Adrenal gland (tissue), 19 donors: ENCODE measurements at places on chromosomes 2 and 18.
A peak's percentile ranks its signal among the peaks of the same experiment; 100 is the strongest.

DNA sequence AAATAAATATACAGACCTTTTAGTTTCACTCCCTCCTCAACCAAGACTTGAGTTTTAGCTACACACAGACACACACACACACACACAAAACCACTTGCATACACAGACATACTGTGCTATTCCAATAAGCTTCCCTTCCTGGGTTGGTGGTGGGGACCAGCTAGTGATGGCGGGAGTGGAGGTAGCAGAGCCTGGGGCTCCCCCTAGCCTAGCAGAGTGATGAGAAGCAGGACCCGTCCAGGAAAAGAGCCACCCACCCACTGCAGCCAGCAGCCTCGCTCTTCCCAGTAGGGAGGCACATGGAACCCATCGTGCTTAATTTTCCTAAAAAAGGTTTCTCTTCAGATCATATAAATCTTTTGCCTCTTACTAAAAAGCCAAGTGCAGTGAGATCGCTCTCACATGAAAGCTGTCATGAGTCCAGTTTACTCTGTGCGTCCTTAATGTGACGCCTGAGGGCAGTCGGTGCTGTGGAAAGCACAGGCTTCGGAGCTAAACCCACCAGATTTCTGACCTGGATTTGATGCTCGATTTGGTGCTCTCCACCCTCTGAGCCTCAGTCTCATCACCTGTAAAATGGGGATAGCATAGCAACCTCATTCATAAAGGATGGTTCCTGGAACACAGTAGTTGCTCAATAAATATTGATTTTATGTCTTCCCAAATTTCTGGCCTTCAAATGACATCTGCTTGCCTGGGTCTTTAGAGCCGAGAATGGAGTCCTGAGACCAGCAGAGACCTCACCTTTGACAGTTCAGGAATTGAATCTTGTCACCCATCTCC lies 60.1 kb upstream of the YWHAQ start:
- DNase-seq = no peak

DNA sequence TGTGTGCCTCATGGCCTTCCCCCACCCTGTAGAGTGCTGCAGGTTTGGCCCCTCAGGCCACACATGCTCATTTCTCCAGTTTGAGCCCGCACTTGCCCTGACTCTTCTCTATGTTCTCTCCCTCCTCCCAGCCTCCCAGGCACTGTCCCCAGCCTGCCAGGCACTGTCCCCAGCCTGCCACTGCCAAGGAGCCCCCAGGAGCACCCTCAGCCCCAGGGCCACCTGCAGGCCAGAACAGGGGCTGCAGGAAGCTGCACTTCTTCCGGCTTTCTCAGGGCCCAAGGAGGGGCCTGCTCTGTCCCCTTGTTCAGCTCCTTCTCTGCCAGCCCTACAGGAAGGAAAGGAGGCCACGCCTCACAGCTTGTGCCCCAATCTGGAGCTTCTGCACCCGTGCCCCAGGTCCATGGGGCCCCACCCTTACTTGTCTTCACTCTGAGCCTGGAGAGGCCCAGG lies 31.6 kb downstream of the CYP26B1 start:
- no peak for DNase-seq

DNA sequence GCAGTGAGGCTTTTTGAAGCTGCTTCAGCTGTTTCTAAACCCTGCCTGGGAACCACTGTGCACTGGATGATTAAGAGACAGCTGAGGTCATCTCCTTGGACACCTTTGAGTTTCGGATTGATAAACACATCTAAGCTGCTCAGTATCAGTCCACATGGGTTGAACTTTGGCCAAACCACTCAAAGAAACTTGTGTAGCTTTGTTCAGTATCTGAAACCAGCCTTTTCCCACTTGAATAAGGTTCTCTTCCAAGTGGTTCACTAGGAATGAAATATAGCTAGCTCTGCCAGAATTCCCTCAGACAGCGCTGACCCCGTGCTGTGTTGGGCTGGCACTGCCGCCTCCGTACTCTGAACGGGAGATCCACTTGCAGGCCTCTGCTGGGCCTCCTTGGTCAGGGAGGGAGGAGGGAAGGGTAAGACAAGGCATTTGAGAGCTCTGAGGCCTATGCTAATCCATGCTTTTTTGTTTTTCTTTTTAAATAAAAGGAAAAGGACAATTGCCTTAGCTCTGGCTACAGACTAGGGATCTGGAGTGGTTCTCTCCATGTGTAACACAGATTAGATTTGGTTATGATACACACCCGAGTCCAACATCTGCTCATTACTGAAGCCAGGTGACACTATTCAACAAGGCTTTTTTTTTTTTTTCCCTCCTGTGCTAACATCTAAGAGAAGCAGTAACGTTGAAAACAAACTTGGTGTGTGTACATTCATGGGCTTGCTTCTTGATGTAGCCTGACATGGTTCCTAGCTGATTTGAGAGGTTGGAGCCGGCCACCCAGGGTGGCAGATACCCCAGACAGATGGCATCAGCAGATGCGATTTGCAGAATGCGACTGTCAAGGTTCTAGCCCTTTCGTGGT lies 67.7 kb downstream of the NCK2 start:
- DNase-seq = peak; percentile 74

DNA sequence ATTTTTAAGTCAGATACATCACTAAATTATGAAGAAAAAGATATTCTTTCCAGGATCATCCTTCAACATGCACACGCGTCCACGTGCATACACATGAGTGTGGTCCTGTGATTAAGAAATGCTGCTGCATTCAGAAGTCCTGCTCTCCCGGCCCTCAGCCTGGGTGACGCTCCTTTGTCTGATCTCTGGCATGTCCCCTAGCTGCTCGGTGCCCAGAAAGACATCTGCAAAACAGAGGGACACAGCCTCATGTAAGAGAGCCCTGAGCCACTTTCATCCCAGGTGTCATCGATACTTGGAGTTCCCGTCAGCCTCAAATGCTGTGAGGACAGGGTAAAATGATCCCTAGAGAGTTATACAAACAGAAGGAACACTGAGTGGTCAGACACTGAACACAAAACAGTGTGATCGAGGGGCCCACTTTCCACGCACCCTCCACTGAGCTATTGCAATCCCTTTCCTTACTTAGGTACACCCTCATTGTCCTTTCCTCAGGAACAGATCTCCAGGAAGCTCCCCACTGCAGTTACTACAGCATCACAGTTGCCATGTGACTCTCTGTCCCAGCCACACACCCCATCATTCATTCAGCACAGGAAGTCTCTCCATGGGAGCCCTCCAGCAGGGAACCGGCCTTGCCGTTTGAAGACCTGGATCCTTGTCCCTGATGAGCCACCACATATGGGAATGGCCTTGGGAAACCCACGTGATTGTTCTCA lies 32.1 kb downstream of the CRACDL start:
- no peak for DNase-seq

- no peak for DNase-seq
Observed at GRCh38 chr18:45560870-45561269, 54.4 kb upstream of the SLC14A2 start.

GRCh38 chr18:31438402-31438801 lies 9.1 kb upstream of the DSG3 start:
- no peak for DNase-seq

- DNase-seq = no peak
Observed at GRCh38 chr18:59664329-59664728, 32.9 kb downstream of the CCBE1 start.

GRCh38 chr2:30636311-30636710 lies 170.9 kb downstream of the CAPN13 start:
- DNase-seq = no peak

DNA sequence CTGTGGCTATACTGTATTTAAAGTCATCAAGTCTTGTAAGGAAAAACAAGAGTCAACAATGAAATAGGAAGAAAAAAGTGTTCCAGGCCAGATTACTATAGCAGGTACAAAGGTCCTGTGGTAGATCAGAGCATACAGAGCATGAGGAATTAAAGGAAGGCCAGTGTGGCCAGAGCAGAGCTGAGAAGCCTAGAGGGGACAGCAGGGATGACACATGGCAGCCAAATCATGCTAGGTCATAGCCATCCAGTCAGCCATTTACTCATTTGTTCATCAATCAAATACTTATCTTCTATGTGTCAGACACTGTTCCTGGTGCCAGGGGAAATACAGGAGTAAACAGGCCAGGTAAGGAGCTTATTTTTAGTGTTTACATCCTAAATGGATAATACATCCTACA lies 24.3 kb downstream of the ADD2 start:
- DNase-seq = no peak

GRCh38 chr2:98830571-98831145 lies 99.7 kb upstream of the MGAT4A start:
- no peak for DNase-seq

DNA sequence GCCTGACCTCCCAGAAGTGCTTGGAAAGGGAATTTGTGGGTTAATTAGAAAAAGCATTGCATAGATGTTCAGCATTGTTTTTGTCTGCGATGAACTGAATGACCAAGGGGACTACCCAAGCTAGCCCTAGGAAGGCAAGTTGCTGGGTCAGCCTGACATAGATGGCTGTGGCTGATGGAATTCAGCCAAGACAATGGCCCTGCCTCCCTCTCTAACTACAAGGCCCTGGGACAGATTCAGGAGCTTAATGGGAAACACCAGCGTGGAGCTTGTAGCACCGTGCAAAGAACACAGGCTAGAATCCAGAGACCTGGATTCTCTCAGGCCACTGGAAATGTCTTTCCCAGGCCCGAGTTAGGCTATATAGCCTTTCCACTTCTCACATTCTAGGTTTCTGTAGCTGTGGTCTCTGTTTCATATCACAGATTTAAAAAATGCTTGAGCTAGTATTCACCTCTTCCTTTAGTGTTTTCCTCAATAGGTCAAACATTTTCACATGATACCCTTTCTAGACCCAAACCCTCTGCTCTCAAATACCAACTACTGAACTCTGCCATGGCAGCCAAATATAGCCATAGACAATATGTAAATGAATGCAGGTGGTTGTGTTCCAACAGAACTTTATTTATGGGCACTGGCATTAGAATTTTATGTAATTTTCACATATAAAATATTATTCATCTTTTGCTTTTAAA lies 294.3 kb upstream of the MEX3C start:
- no peak for DNase-seq

- DNase-seq = no peak
Observed at GRCh38 chr2:24512404-24512803, 21.4 kb downstream of the NCOA1 start.

GRCh38 chr18:31684279-31685096 lies at the start of gene B4GALT6:
Gene B4GALT6 (minus strand): TSS chr18:31684581. CDS start chr18:31684426, 155 bp downstream.
- DNase-seq = peak; percentile 41

- DNase-seq = no peak
Observed at GRCh38 chr18:24388957-24389356, 8.7 kb downstream of the OSBPL1A start.

- DNase-seq = no peak
Observed at GRCh38 chr2:179412112-179412511, 147.5 kb upstream of the SESTD1 start.

DNA sequence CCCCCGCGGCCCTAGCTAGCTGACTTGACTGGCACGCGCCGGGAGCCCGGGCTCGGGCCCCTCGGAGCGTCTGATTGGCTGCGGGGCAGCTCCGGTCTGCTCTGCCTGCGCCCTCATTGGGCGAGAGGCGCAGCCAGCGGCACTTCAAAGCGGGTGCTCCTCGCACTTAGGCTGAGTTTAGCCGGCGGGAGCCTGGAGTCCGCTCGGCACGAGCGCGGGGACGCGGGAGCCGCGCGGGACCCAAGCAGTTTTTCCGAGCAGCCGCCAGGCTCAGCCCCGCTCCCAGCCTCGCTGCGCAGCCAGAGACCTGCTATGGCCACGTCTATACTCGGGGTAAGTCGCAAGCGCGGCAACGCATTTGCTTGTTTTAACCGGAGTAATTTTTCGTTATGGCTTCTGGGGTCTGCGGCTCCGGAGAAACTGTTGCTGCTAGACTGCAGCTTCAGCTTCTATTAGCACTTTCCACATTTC lies at the start of gene SP9:
SP9 (plus strand) TSS at position 174 of the 471 bp plus-strand sequence; CDS start at position 313, 139 bp downstream.
- no peak for DNase-seq

DNA sequence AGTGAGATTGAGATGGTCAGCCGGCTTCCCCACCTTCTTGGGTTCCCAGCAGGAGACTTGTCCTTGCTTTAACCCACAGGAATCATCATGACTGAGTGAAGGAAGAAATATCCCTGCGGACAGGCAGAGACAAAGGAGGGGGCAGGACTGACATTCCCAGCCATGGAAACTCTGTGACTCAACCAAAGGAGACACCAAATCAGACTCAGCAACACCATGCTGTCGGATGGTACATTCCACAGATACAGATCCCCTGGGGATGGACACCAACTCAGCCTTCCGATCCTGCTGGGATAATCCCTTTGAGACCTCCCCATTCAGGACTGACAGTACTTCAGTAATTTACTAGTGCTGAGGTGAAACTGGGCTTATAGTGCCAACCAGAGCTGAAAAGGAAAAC lies 518.3 kb downstream of the XIRP2 start:
- DNase-seq = no peak

GRCh38 chr2:102141970-102142828 lies at the start of gene IL1R1:
Gene IL1R1 (plus strand): TSS chr2:102142746. CDS start chr2:102157725, 14,979 bp downstream.
- DNase-seq = peak; percentile 81

DNA sequence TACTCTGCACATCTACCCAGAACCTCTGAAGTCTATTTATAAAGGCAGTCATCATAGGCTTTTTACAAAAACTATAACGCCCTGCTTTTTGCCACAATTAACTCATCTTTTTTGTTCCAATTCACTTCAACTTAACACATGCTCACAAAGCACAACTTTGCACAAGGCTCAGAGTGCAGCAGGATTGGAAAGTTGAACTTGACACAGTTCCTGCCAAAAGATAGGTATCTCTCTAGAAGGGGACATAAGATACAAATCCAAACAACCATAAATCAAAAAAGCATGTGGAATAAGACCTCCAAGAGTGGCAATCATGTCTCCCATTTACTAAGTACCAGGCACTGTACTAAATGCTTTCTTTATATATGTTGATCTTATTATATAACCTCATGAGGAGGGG lies 36.2 kb downstream of the RPL37A start:
- DNase-seq = no peak

- no peak for DNase-seq
Observed at GRCh38 chr18:32372047-32372380, 98.7 kb downstream of the GAREM1 start.

DNA sequence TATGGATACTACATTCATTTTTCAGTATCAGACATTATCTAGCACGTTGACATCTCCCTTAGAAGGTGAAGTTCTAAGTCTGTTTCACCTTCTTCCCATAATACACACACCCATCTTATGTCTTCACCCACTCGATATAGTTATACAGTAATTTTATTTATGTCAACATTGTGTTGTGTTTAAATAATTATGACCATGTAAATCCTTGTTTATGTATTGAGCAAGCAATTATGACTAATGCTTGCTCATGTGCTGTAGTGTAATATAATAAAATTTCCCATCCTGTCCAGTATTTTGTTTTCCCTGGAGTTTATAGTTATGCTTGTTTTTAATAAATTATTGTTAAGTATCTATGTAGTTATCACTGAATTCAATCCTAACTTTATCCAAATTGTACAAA lies 163.2 kb downstream of the MTX2 start:
- no peak for DNase-seq

GRCh38 chr2:206164261-206164862 lies 4.7 kb downstream of the EEF1B2 start:
- DNase-seq = peak; percentile 59
